ENCODE measurements at places on chromosomes 5 and 9.

- DNase-seq: no peak
Observed at GRCh38 chr5:158198636-158199035, 339.7 kb upstream of the CLINT1 start.

- no peak for DNase-seq
Observed at GRCh38 chr5:170319301-170319700, 21.7 kb upstream of the LCP2 start.

- DNase-seq: no peak
Observed at GRCh38 chr5:93141969-93142368, 439.1 kb downstream of the NR2F1-AS1 start.

GRCh38 chr5:3199962-3200755 lies 395.5 kb upstream of the IRX1 start:
- DNase-seq: peak; percentile 29

DNA sequence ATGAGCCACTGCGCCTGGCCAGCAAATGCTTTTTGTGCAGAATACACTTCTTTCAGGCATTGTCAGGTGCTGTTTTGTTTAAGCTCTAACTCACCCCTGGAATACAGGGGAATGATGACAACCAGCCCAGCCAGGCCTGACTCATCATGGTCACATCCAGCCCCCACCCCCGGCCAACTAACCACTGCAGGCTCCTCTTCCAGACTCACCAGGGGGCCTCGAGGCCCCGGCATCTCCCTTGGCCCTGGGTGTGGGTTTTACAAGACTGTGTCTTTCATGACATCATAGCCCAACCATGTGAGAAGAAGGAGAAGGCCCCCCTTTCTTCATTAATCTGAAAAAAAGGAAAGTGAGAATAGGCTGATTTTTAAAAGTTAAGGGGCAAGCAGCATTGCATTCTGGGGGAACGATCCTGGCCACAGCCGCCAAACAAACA lies 35.5 kb downstream of the OLFML2A start:
- DNase-seq: peak; percentile 99

- DNase-seq: no peak
Observed at GRCh38 chr9:18379073-18379811, 94.7 kb upstream of the ADAMTSL1 start.

- DNase-seq: no peak
Observed at GRCh38 chr9:36123515-36123914, 13.0 kb upstream of the GLIPR2 start.

- DNase-seq: no peak
Observed at GRCh38 chr5:74816875-74817274, 49.3 kb downstream of the FAM169A start.

GRCh38 chr9:131776473-131776872 lies 36.6 kb upstream of the RAPGEF1 start:
- peak; percentile 88 for DNase-seq

DNA sequence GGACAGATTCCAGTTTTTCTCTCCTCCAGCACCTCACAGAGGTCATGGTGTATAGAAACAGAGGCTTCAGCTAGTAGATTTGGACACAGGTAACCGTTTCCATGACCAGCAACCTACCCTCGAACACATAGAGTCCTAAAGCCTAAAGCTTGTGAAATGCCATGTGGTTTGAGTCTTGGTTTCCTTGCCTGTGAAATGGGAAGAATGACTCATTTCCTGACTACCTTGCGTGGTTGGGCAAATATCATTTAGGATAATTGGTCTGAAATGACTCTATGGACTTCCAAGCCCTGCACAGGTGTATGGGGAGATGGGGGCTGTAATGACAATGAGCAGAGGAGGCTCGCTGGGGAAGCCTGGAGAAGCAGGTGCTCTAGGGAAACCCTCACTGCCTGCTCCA lies 134.6 kb downstream of the TTLL11 start:
- DNase-seq: no peak

DNA sequence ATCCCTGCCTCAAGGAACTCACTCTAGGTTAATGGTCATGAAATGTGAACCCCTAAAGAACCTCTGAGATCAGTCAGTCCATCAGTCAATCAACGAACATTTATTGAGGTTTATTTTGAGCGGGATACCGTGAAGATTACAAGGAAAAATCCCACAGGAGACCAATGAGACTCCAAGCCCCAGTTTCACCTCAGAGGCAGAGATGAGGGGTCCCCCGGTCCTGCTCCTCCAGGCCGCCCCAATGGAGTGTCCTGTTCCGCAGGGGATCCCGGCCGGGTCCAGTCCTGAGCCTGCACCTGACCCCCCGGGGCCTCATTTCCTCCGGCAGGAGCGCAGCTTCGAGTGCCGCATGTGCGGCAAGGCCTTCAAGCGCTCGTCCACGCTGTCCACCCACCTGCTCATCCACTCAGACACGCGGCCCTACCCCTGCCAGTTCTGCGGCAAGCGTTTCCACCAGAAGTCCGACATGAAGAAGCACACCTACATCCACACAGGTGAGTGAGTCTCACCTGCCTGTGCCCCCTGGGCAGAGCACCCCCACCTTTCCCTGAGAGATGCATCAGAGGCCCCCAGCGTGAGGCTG lies 11.0 kb downstream of the GFI1B start:
- no peak for DNase-seq

GRCh38 chr9:87853302-87853701 lies 29.4 kb upstream of the SPATA31E1 start:
- DNase-seq: no peak

DNA sequence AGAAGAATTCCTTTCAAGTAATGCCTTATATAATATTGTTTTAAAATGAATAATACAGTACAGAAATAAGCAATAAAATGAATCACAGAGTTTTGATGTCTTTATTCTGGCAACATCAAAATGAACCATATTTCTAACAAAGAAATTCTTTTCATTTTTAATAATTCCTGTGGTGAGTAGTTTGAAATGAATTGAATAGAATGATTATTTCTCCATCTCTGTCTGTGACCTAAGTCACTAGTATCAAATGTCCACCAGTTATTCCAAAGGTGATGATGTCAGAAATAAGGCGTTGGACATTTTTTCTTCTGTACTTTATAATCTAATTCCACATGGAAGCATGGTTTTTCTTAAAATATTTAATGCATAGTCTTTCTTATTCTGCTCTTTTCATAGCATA lies 106.2 kb downstream of the ADAMTSL1 start:
- DNase-seq: no peak

DNA sequence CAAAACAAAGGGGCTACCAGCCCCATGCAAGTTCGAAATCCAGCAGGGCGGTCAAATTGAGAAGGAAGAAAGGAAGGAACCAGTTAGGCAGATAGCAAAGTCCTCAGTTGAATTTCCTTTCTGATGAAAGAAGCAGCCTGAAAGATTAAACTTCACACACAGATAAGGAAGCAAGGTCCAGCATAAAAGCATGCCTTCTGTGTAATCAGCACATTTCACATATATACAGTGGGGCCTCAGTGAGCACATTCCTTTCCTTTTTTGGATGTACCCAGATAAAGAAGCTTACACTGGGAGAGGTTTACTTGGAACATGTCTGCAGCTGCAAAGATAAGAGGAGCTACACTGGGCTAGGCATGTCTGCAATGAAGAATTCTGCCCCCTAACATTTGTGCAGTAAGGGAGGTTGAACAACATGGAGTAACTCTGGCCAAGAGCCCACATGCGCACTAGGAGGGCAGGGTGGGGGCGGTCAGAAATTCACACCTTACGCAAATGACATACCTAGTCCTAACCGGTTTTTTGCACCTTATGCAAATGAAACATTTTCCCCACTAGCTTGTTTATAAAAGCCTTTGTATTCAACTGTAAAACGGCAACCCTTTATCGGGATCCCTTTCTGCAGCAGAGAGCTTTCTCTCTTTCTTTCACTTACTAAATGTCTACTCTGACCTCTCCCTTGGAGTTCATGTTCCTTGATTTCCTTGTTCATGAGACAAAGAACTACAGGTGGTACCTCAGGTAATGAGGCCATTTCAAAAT lies 149.7 kb upstream of the FBXL17 start:
- DNase-seq: no peak

DNA sequence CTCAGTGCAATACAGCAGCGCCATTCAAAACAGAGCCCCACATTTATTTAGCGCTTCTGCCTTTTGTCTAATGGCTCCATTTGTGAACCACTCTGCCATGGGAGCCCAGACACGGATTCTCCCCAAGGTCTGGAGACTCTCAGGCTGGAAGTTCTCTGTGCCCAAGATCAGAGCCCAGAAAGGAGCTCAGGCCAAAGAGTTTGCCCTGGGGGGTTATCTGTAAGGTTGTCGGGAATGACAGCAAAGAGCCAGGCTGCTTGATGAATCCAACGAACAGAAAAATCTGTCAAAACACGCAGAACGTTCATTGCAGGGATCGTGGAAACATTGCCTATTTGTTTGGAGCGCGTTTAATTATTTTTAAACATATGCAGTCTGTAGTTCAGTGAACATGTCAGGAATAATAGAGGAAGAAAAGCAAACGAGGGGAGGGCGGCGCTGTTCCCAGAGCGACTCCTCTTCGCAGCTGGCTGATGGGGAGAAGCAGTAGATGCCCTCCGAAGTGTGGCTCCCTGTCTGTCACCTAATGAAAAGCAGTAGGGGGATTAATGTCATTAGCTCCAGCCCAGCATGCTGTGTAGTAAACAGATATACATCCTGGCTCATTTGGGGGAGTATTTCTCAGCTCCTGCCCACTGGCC lies 464.9 kb upstream of the MPDZ start:
- DNase-seq: peak; percentile 59

GRCh38 chr5:114101153-114101552 lies 260.7 kb upstream of the KCNN2 start:
- DNase-seq: no peak

DNA sequence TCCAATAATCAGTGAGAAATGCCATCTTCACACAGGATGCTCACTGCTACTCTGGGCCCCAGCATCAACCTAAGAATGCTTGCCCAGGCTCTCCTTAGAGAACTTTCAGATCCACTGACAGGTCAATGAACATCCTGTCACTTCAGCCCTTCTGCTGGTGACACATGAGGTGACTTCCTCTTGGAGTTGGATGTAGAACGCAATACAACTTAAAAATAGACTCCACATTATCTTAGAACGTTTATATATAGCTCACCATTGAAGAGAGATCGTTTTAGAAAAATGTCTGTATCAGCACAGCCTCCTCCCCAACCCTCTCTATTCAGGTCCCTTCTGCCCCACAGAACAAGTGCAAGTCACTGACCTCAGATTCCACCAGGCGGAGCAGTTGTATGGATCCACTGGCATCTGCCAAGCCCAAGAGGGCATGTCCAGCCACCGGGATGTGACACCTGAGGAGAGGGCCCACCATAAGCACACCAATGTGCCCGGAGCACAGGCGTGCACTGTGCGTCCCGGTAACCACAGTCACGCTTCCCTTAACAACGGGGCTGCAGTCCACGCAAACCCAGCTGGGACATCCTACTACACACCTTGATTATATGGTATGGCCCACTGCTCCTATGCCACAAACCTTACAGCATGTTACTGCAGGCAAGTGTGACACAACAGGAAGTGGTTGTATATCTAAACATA lies 2.9 kb downstream of the DPH7 start:
- DNase-seq: no peak

- no peak for DNase-seq
Observed at GRCh38 chr9:86351880-86352279, 2.3 kb downstream of the TUT7 start.

DNA sequence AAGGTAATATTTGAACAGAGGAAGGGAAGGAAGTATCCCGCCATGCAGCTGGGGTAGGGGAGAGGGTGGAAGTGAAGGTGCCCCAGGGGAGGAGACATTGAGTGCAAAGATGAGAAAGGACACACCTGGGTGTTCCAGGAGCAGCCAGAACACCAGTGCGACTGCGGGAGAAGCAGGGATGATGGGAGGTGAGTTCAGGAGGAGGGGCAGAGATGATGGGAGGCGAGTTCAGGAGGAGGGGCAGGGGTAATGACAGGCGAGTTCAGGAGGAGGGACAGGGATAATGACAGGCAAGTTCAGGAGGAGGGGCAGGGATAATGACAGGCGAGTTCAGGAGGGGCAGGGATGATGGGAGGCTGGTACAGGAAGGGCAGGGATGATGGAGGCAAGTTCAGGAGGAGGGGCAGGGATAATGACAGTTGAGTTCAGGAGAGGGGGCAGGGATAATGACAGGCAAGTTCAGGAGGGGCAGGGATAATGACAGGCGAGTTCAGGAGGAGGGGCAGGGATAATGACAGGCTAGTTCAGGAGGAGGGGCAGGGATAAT lies 17.2 kb upstream of the SPOCK1 start:
- DNase-seq: peak; percentile 66

DNA sequence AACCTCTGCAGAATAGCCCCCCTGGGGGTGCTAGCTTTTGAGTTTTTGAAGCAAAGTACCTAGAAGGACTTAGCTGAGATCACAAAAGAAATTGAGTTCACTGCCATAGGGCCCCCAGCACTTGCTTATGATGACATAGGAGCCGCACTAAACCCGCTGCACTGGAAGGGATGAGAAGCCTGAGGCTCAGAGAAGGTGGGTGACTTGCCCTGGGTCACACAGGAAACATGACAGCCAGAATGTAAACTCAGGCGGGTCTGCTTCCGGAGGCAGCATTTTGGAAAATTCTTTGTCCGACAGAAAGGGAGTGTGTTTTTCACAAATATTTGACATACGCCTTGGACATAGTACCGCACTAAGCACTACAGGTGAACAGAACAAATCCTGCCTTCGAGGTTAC lies 8.4 kb upstream of the TOR1B start:
- no peak for DNase-seq

- DNase-seq: no peak
Observed at GRCh38 chr5:166602271-166602670, 1689.2 kb upstream of the WWC1 start.

GRCh38 chr9:13800776-13801175 lies 513.2 kb downstream of the NFIB start:
- DNase-seq: no peak

DNA sequence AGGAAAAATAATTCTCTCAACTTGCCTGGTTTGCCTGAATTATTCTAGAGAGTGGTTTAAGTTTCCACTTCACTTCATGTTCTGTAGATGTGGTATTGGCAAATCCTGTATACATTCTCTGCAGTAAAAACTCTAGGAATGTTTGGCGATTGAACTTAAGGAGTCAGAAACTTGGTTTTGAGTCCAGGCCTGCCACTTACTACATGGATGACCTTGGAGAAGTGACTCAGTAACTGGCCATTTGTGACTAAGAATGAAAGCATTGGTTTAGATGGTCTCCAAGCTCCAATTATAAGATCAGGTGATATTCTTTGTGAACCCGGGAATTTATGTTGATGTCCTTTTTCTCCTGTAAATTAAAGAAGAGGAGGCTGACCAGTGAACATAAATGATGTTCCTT lies 233.8 kb downstream of the GAS1 start:
- DNase-seq: no peak

DNA sequence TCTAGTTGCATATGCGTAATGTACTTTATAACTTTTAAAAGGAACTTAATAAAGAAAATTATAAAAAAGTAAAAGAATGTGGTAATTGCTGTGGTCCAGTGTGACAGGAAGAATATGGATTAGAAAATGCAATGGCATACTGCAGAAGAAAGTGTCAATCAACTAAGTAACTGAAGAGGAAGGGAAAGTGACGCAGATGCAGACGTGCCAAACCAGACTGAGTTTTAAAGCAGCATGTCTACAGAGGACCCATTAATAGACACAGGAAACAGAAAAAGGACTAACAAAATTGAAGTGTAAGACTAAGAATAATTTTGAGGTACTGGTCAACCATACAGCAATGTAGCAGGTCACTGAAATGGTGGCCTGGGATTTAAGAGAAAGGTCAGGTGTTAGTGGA lies 73.3 kb downstream of the DPYSL3 start:
- DNase-seq: no peak

- no peak for DNase-seq
Observed at GRCh38 chr5:177256296-177256695, 47.2 kb downstream of the RAB24 start.

- no peak for DNase-seq
Observed at GRCh38 chr5:151078490-151079262, 2.2 kb downstream of the TNIP1 start.

Data from islet precursor cell (in vitro differentiated cells).